Ovary (tissue), 10 donors: ENCODE measurements at places on chromosomes 3 and 15. TPM values are rescaled to one million over a fixed set of nuclear protein-coding genes. Genes with fewer than 3 reads are reported as not detected.

PAQR5 gene
- total RNA-seq = 0.66 TPM

EXD1 gene
- total RNA-seq = not detected

RBPMS2 gene
- total RNA-seq = 1.6 TPM

SMAD6 gene
- 17.3 TPM for total RNA-seq

GPR27 gene
- total RNA-seq = 2.1 TPM

ASB14 gene
- not detected for total RNA-seq

NPAP1 gene
- total RNA-seq = 0.69 TPM

SLC27A2 gene
- not detected for total RNA-seq

DAZL gene
- total RNA-seq = not detected

SI gene
- not detected for total RNA-seq

VWA5B2 gene
- 0.53 TPM for total RNA-seq

ZNF280D gene
- 50.4 TPM for total RNA-seq

SATB1 gene
- 13.9 TPM for total RNA-seq

ARRDC4 gene
- total RNA-seq = 18.6 TPM

LINGO1 gene
- total RNA-seq = 4.5 TPM

A4GNT gene
- total RNA-seq = not detected

SLC2A2 gene
- 0.10 TPM for total RNA-seq

CHRM5 gene
- not detected for total RNA-seq

ISLR gene
- 246 TPM for total RNA-seq
